Small intestine (tissue), 16 donors: ENCODE measurements at places on chromosomes 4 and X. TPM values are rescaled to one million over a fixed set of nuclear protein-coding genes. Genes with fewer than 3 reads are reported as not detected.
A peak's percentile ranks its signal among the peaks of the same experiment; 100 is the strongest.

NDST3 gene
- polyA plus RNA-seq: not detected

ZNF185 gene
- polyA plus RNA-seq: 1.4 TPM

TCEAL8 gene
- 40.5 TPM for polyA plus RNA-seq

PPARGC1A gene
- 4.8 TPM for polyA plus RNA-seq

SMIM10L2A gene
- 0.92 TPM for polyA plus RNA-seq

MORC4 gene
- 7.0 TPM for polyA plus RNA-seq

UGT2B28 gene
- not detected for polyA plus RNA-seq

HS3ST1 gene
- 1.2 TPM for polyA plus RNA-seq

SPON2 gene
- polyA plus RNA-seq: 34.3 TPM

GRCh38 chr4:105210916-105211315, 64.2 kb downstream of the TET2 start:
- no peaks in the 10 kb centered on the region for H3K36me3 ChIP-seq
- H3K27me3 ChIP-seq: no peaks in the 10 kb centered on the region
- H3K27ac ChIP-seq: no peak overlapping the region
- no peak overlapping the region for H3K4me3 ChIP-seq
- H3K4me1 ChIP-seq: no peaks in the 10 kb centered on the region

DNA sequence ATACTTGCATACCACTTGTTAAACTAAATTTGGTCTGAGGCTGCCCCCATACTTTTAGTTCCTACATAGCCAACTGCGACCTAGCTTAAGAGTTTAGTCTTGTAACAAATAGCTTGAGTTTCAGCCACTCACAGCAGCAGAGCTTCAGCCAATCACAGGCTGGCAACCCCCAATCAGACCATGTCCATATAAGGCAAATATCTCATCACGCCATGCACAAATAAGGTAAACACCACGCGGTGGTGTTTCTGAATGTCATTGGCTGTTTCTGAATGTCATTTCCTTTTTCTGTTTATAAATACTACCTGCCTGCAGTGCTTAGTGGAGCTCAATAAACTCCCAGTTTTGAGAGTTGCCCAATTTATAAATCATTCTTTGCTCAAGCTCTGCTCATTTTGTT, 143.1 kb upstream of the MAD2L1 start:
- no peak overlapping the region for H3K27ac ChIP-seq
- H3K4me1 ChIP-seq: no peaks in the 10 kb centered on the region
- DNase-seq: no peak
- no peak overlapping the region for H3K4me3 ChIP-seq
- no peaks in the 10 kb centered on the region for H3K36me3 ChIP-seq
- H3K27me3 ChIP-seq: no peaks in the 10 kb centered on the region

DNA sequence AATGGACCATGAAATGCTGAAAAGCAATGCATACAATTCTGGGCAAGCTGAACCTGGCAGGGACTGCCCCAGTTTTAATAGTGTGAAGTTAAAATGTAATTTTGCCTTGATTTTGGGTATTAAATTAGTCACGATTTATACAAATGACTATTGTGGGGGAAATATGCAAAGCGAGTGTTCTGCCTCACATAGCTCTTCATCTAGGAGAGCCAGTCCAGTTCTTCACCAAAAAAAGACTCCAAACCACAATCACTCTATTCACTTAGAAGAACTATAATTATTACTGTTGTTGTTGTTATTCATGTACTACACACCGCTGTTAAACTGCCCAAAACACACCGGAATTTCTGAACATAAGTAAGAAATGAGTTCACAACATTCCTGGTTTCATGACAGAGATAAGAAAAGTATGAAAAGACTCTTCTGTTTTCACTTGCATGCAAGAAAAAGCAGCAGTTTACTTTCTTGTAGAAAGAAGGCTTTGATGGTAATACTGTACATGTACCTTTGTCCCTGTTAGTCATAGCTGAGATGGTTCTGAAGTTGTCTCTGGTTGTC, 101.9 kb downstream of the QRFPR start:
- H3K4me1 ChIP-seq: no peaks in the 10 kb centered on the region
- no peaks in the 10 kb centered on the region for H3K36me3 ChIP-seq
- H3K27ac ChIP-seq: no peak overlapping the region
- DNase-seq: no peak
- peaks cover 2% of the 10 kb centered on the region for H3K27me3 ChIP-seq
- H3K4me3 ChIP-seq: no peak overlapping the region

- H3K4me1 ChIP-seq: no peaks in the 10 kb centered on the region
- no peak overlapping the region for H3K27ac ChIP-seq
- no peaks in the 10 kb centered on the region for H3K36me3 ChIP-seq
- H3K4me3 ChIP-seq: no peak overlapping the region
Measured at GRCh38 chr4:149555799-149556198, 259.8 kb downstream of the IQCM start.

- no peak for DNase-seq
- H3K4me1 ChIP-seq: no peaks in the 10 kb centered on the region
- H3K36me3 ChIP-seq: no peaks in the 10 kb centered on the region
- H3K4me3 ChIP-seq: no peak overlapping the region
- H3K27ac ChIP-seq: no peak overlapping the region
Measured at GRCh38 chr4:169931964-169932363, 94.2 kb downstream of the MFAP3L start.

- H3K4me3 ChIP-seq: no peak overlapping the region
- H3K36me3 ChIP-seq: no peaks in the 10 kb centered on the region
- H3K4me1 ChIP-seq: no peaks in the 10 kb centered on the region
- no peak for DNase-seq
- no peaks in the 10 kb centered on the region for H3K27me3 ChIP-seq
Measured at GRCh38 chrX:132393992-132394391, 94.8 kb downstream of the MBNL3 start.

- no peaks in the 10 kb centered on the region for H3K4me1 ChIP-seq
- H3K36me3 ChIP-seq: no peaks in the 10 kb centered on the region
- H3K27ac ChIP-seq: no peak overlapping the region
- no peak for DNase-seq
- H3K27me3 ChIP-seq: no peaks in the 10 kb centered on the region
Measured at GRCh38 chr4:169348541-169348940, 77.8 kb upstream of the SH3RF1 start.

DNA sequence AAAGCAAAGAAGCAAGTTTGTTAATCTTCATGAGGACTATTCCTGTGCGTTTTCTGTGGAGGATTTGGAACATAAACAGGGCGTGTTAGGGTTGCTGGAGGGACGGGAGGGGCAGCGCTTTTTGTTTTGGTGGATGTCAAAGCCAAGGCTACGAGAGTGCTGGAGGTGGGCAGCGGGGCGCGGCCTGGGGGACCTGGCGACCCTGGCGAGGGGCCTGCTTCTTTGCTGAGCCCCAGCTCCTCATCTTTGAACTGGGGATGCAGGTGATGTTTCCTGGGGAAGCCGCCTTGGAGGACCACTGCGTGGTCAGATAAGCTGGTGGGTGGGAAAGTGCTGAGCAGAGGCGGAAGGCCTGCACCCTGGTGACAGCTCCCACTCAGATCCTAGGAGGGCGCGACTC, 55.2 kb downstream of the SORCS2 start:
- H3K27me3 ChIP-seq: no peaks in the 10 kb centered on the region
- no peak overlapping the region for H3K4me3 ChIP-seq
- no peaks in the 10 kb centered on the region for H3K36me3 ChIP-seq
- H3K4me1 ChIP-seq: no peaks in the 10 kb centered on the region
- no peak overlapping the region for H3K27ac ChIP-seq

GRCh38 chrX:99242001-99242400, 1168.1 kb downstream of the PCDH19 start:
- H3K36me3 ChIP-seq: no peaks in the 10 kb centered on the region
- DNase-seq: no peak
- no peaks in the 10 kb centered on the region for H3K4me1 ChIP-seq
- no peak overlapping the region for H3K27ac ChIP-seq
- H3K4me3 ChIP-seq: no peak overlapping the region

GRCh38 chrX:151704041-151704663, 8.9 kb downstream of the PRRG3 start:
- H3K4me3 ChIP-seq: no peak overlapping the region
- H3K4me1 ChIP-seq: no peaks in the 10 kb centered on the region
- H3K27ac ChIP-seq: no peak overlapping the region
- H3K36me3 ChIP-seq: no peaks in the 10 kb centered on the region
- no peak for DNase-seq

DNA sequence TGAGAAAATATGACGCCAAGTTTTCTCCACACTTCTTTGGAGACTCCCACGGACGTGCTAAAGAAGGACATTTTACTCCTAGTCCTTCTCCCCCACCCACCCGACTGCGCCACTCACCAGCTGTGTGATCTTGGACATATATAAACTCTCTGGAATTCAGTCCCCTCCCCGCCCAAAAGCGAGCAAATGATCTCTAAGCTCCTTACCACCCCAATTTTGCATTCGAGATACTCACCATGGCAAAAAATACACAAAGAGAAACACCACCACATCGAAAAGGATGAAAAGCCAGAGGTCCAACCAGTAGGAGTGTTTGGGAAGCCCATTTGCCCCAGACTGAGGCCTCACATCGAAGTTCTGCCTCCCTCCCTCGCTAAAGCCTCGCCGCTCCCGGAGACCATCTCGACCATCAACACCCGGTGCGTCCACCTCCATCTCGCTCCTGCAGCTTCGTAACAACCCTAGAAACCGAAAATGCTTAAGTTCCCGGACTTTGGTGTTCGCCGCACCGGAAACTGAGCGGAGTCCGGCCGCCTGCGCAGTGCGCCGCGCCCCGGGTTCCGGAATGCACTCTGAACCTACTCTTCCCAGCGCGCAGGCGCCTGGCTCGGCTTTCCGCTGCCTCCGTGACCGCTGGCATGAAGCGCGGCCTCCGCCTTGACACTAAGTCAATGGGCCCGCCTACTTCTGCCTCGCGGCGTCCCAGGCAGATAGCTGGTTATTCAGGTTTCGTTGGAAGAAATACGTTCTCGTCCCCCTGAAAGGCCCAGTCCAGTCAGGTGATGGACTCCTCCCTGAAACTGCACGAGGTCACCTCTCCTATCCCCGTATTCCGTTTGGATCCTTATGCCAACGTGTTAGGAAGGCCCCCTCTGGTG, 21.6 kb downstream of the FABP2 start:
- H3K36me3 ChIP-seq: peaks cover 4% of the 10 kb centered on the region
- H3K27ac ChIP-seq: peak overlapping the region; percentile 96
- H3K4me1 ChIP-seq: peaks cover 14% of the 10 kb centered on the region
- peak; percentile 97 for DNase-seq
- H3K4me3 ChIP-seq: peak overlapping the region; percentile 80

DNA sequence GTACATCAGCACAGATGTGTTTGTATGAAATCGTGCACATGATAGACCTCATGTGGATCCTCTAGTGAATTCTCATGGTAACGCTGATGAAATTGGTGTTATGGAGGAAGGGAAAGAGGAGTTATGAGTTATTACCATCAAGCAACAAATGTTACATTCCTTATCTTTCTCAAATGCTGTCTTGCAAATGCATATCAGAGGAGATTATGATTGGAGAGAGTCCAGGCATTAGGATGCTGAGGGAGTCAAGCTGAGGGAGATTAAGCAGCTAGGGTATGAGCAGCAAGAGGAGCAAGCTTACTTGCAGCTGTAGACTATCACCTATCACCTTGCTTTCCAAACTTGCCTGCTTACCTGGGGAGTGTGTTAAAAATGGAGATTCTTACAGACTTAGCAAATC, 36.8 kb upstream of the SFRP2 start:
- no peak overlapping the region for H3K27ac ChIP-seq
- DNase-seq: no peak
- no peaks in the 10 kb centered on the region for H3K36me3 ChIP-seq
- no peak overlapping the region for H3K4me3 ChIP-seq
- no peaks in the 10 kb centered on the region for H3K4me1 ChIP-seq
- no peaks in the 10 kb centered on the region for H3K27me3 ChIP-seq

DNA sequence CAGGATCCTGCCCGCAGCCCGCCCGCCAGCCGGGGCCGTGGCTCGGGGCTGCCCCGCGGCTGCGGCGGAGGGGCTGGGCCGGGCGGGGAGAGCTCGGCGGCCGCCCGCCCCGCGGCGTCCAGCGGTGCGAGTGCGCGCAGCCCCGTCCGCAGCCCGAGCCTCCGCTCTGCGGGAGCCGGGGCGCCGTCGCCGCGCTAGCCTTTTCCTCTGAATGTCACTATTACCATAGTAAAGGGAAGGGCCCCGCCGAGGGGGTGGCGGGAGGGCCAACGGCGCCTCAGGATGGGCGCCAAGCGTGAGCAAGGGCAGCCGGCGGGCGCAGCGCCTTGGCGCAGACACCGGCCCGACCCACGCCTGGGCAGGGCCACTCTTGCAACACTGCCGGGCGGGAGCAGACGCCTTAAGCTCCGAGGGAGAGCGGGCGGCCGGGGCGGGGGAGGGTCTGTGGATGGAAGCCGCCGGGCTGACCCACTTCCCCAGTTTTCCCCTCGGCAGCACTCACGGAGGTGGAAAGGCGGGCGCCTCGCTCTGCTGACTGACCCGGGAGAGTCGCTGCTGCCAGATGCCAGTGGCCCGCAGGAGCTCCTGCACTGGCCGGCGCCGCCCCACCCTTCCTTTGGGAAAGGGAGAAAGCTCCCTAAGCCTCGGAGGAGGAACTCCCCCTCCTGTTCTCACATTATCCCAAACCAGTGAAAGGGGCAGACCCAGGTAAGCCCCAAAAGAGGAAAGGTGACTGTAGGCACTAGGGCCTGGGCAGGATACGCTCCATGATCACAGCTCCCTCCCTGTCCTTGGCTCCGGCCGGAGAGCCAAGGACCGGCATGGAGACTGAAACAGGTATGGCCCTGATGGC, 329.4 kb downstream of the HNRNPD start:
- no peaks in the 10 kb centered on the region for H3K4me1 ChIP-seq
- H3K27me3 ChIP-seq: peaks cover 4% of the 10 kb centered on the region
- peak; percentile 56 for DNase-seq
- H3K27ac ChIP-seq: no peak overlapping the region

- no peaks in the 10 kb centered on the region for H3K27me3 ChIP-seq
- H3K4me1 ChIP-seq: no peaks in the 10 kb centered on the region
- no peak overlapping the region for H3K4me3 ChIP-seq
- H3K36me3 ChIP-seq: no peaks in the 10 kb centered on the region
Measured at GRCh38 chr4:8236106-8236919, 33.2 kb upstream of the HTRA3 start.

- no peaks in the 10 kb centered on the region for H3K4me1 ChIP-seq
- no peak overlapping the region for H3K27ac ChIP-seq
- no peak for DNase-seq
- H3K36me3 ChIP-seq: no peaks in the 10 kb centered on the region
- H3K27me3 ChIP-seq: no peaks in the 10 kb centered on the region
- no peak overlapping the region for H3K4me3 ChIP-seq
Measured at GRCh38 chr4:27101126-27101525, 240.5 kb downstream of the STIM2 start.

DNA sequence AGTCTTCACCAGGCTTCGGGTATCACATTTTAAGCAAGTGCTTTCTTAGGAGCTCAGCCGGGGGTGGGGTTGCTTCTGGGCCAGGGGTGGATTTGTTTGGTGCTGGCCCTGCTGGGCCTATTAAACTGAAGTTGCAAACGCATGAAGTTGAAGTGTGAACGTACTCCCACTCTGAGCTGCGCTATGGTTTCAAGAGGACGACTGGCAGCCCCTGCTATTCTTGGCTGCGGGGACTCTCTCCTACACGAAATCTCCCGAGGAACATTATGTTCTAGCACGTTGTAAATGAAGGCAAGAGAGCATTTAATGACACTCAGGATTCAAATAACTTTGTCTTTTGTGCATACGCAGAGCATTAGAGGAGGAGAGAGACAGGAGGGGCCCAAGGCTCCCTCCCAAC, 401.3 kb upstream of the BOD1L1 start:
- no peak overlapping the region for H3K4me3 ChIP-seq
- H3K4me1 ChIP-seq: peaks cover 7% of the 10 kb centered on the region
- H3K27me3 ChIP-seq: no peaks in the 10 kb centered on the region
- no peak for DNase-seq
- no peaks in the 10 kb centered on the region for H3K36me3 ChIP-seq
- H3K27ac ChIP-seq: no peak overlapping the region

- DNase-seq: no peak
- H3K4me1 ChIP-seq: no peaks in the 10 kb centered on the region
- no peak overlapping the region for H3K27ac ChIP-seq
- H3K36me3 ChIP-seq: no peaks in the 10 kb centered on the region
Measured at GRCh38 chr4:20493761-20494353, 206.4 kb upstream of the PACRGL start.
